ENCODE measurements at places on chromosomes 7 and 10. TPM values are rescaled to one million over a fixed set of nuclear protein-coding genes. Genes with fewer than 3 reads are reported as not detected.

The MNX1 gene
- total RNA-seq = 5.6 TPM

The MOGAT3 gene
- not detected for total RNA-seq

The SFRP5 gene
- total RNA-seq = 2.4 TPM

The AS3MT gene
- 3.5 TPM for total RNA-seq

The LBX1 gene
- total RNA-seq = not detected

The CLCN1 gene
- 0.02 TPM for total RNA-seq

The RNF148 gene
- total RNA-seq = not detected

The WDR37 gene
- 7.7 TPM for total RNA-seq

The C10orf62 gene
- not detected for total RNA-seq

The FAM237B gene
- total RNA-seq = not detected

The SGPL1 gene
- total RNA-seq = 28.3 TPM

The GDF10 gene
- 0.09 TPM for total RNA-seq

The ZNF485 gene
- total RNA-seq = 2.4 TPM

The GPR141 gene
- not detected for total RNA-seq

The MCM10 gene
- 22.1 TPM for total RNA-seq

The MLXIPL gene
- 1.2 TPM for total RNA-seq

The LEP gene
- total RNA-seq = not detected

The TAS2R16 gene
- not detected for total RNA-seq

Data from A549 treated with CORT108297 at 1 μM for 4 hours (cell line).